ENCODE measurements at places on chromosomes 12 and 14.

DNA sequence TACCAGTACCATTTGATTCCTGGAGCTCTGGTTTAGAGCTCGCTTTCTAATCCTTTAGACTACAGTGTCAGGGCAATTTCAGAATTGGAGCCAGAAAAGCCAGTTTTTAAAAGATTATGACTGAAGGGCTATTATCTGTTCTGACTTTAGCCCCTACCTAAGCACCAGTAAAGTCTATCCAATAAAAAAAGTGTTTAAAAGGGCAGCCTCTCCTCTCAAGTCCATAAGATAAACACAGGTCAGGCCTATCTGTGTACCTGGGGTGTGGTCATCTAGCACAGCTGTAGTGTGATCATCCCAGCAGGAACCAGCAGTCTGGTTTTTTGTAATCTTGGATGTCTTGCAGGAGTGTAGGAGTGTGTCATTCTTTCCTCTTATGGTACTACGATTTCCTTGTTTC, 6.6 kb downstream of the APPL2 start:
- no peak for DNase-seq

DNA sequence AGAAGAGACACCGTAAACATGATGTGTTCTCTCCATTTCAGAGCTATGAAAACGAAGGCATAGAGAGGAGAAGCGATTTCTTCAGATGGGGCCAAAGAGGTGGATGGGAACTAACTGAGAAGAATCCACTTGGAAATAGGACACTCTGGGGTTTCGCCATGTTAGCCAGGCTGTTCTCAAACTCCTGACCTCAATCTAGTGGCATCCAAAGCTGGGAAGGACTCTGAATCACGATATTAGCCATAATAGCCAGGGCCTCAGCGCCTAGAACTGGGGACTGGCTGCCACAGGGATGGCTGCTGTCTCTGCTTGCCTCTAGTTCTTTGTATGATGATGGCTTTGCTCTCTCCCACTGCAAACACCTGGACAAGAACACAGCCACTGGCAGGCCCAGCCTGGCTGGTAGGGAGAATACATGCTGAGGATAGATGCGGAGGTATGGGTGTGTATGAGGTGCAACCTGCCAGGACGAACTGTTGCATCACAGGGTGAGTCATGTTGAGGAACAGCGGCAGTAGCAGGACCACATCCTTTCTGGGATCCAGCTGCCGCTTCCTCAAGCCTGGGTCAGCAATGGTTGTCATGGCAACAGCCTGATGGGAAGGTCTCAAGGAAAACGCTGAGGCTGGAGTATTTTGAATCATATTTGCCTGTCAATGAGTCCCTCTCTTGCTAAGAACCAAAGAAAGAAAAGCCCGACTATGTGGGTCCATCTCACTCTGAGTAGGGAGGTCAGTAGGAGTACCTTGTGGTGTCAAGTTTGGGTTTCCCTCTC, 31.1 kb downstream of the CCDC177 start:
- peak; percentile 86 for DNase-seq

- DNase-seq = no peak
Measured at GRCh38 chr12:51335931-51336330, 10.5 kb downstream of the CELA1 start.

- peak; percentile 6 for DNase-seq
Measured at GRCh38 chr14:64465191-64465822, at the start of gene AKAP5. Gene AKAP5, plus strand, starts transcription at chr14:64465499. Its CDS starts 2,896 bp downstream, at chr14:64468395.

DNA sequence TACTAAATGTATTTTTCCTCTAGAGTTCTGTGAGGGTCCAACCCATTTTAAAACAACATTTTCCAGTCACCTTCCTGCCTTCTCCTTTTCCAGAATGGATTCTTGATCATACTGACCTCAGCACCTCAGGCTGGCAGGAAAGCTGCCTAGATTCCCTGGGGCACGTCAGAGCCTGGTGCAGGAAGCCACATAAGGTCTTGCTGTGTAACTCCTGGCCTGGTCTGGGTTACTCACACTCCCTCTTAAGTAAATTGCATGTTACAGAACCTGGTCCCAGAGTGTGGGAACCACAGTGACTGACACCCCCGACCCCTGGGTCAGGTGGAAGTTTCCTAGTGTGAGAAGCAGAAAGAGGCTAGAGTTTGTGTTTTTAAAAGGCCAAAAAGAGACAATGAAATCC, 209.8 kb downstream of the SPTSSA start:
- no peak for DNase-seq

GRCh38 chr14:95651821-95652583, 34.2 kb upstream of the TCL1B start:
- no peak for DNase-seq

DNA sequence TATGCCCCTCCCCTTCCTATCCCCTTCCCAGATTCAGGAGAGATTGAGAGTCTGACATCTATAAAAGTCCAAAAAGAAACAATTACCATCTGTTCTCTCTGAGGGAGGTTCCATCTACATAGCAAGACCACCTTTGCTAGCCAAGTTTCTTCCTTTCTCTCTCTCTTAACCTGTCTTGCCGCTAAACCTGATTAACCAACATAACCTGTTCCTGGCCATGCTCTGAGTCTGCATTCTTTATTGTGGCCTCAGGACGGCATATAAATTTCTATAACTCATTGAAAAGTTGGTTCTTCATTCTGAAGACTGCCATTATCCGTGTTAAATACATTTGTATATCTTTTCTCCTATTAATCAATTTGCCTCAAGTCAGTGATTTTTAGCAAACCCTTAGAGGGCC, 594.0 kb downstream of the KCNH5 start:
- DNase-seq = no peak

DNA sequence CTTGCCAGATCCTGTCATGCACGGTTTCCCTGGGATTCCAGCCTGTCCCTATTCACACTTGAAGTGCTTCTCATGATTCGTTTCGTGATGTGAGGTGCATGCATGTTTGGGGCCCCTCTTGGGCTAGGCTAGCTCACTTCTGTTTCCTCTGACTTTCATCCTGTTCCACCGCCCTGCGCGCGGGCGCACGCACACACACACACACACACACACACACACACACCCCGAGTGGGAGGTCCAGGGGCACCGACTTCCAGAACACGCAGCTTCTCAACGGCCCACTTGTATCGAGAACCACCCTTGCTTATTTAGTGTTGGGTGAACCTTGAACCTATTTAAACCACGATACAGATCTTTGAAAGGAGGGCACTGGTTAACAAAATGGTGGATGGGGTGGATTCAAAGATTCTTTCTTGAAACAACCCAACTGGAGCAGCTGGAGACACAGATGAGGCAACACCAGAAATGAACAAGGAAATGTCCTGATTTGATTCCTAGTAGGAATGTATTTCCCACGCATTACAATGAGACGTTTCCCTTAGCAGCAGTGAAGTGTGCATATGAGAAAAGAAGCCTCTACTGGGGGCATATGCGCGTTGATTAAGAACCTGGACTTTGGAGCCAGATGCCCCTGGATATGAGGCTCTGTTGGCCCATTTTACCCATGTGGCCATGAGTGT, 16.3 kb downstream of the ELK3 start:
- DNase-seq = peak; percentile 41

DNA sequence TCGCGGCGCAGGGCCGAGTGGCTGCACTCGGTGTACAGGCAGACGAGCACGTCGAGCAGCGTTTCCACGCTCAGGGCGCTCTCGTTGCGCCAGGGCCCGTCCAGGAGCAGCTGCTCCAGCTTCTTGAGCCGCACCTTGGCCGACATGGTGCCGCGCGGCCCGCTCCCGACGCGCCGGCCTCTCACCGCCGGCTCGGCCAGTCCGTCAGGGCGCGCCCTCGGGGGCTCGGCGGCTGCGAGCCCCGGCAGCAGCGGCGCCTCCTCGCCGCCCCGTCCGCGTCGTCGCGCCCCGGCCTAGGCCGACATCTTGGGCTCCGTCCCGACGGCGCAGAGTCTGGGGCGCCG, 349 bp downstream of the CDC42BPB start:
- DNase-seq = no peak

DNA sequence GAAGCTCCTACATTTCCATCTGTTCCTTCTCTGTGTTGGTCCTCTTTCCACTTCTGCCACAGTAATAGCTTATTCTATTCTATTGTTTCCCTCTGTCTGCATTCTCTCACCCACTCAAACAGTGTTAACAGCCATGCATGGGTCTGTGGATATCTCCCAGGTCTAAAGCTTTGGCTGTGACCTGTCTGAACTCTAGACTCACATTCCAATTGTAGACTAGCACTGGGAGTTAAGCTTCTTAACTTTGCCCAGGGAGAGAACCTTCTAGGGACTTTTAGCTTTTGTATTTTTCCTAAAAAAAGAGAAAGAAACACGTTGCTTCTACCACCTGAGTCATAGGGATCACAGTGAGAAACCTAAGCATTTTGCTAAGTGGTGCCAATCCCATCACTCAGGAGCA, 36.7 kb downstream of the PTPRR start:
- no peak for DNase-seq

DNA sequence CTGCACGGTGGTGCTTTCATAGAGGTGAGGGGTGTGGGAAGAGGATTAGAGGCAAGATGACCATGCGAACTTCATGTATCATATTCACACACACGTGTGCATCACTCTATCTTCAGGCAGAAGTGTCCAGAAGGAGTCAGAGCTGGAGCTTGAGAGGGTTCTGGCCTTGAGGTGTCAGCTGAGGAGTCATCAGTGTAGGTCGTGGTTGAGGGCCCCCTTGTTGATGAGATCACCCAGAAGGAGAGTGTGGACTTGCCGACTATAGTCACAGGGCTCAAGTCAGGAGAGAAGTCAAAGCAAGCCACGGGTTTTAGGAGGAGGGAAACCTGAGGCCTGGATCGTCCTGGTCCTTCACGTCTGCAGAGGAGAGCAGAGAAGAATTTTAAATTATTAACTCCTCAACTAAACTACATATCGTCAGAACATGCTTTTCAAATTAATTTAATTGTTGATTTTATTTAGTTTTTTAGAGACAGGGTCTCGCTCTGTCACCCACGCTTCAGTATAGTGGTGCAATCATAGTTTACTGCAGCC, 25.4 kb downstream of the EML1 start:
- DNase-seq = peak; percentile 9

- DNase-seq = no peak
Measured at GRCh38 chr12:26871985-26872384, 39.0 kb upstream of the ITPR2 start.

DNA sequence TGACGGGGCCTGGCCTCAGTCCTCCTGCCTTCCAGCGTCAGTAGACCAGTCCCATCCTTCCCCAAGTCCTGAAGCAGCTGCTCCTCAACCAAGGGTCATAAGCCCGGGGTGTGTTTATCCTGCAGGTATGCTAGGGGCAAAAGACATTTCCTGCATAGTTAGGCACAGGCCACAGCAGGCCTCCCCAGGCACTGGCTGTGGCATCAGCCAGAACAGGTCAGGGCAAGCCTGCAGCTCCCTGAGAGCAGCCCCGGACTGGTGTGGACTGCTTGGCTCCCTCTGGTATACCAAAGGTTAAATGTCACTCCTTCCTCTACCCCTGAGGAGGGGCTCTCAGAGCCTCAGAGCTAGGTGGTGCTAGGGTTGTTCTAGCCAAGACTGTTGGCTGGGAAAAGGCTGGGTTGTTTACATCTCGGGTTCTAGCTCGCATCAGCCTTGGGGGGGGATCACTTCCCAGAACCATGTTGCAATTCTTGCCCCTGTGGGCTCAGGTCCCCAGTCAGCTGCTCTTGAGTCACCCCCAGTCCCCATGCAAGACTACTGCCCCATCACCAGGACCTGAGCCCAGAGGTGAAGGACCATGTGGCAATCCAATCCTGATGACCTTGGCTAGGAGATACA, 2.9 kb downstream of the MMP14 start:
- DNase-seq = peak; percentile 72

DNA sequence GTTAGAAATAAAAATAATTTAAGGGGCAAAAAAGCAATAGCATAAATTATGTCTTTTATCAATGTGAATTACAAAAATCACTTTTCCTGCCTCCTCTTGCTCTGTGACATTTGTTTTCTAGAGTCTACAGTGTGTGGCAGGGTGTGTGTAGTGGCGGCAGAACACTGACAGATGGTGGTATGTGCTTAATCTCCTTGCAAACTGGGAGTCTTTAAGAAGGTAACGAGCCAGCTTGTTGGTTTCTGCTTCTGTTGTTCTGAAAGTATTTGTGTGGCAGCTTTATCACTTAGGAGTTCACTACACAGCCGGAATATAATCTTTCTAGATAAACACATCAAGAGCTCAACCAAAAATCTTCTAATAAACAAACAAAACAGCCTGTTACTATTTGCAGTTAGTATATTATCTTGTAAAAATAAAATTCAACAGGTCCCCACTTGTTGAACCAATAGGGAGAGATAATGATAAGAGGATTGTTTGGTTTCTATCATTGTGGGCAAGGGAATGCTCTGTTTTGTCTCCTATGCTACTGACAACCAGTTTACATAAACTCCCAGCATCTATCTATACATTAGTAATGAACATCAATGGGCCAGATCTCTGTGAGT, 13.0 kb downstream of the CDKL1 start:
- DNase-seq = no peak

DNA sequence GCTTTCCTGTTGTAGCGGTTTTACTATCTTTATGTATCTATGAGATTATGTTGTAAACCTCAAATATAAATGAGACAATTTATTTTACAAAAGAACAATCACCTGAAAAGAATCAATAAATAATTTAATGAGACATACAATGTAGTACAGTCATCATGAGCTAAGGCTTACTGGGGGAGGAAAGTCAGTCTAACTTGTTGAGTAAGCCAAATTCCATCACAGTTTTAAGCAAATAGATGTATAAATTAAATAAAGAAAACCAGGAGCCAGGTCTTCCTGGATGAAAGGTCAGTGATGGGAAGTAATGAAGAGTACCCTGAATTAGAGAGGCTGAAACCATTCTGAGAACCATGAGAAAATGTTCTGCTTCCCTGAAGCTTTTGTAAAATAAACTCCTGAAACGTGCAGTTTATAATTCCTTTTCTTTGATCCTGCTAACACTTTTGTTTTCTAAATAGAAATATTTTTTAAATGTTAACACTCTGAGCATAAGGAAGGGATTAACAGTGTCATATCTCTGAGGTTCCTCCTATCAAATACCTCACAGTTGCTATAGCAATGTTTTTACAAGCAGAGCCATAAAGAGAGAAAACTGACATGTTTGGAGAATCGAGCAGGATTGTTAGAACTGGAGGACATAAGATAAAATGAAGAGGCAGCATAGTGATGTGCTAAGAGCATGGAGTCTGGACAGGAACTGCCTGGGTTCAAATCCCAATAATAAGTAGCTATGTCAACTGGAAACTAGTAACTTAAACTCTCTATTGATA, 444.9 kb upstream of the FOXG1 start:
- DNase-seq = no peak

- DNase-seq = peak; percentile 37
Measured at GRCh38 chr12:87931812-87932211, 97.4 kb downstream of the C12orf50 start.

DNA sequence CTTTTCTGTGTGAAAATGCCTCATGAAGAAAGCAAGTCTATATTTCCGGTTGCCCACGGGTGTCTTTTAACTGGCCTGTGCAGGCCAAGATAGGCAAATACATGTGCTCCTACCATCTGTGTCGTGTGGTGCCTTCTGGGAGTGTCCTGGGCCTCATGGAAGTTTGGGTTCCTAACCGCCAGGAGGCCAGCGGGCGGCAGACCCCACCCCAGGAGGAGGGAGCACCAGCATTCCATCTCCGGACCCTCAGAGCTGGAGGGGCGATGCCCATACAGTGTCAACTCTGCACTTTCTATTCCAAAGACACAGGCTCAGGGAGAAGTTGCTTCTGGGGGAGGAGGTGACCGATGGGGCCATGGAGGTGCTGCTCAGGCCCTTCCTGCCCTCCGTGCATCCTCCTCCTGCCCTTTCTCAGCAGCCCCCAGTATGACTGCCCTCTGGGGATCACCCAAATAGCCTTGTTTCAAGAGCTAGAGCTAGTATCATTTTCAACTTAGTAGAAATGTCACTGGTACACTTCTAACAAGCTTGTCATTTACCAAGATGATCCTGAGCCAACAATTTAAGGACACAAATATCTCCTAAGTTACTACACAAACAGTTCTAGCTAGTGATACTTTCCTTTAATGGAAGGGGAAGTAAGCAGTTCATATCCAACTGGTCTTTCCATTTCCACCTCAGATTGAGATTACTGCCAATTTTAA, 17.8 kb downstream of the CCDC92 start:
- no peak for DNase-seq

Data from foreskin fibroblast (primary cell).